ENCODE measurements at places on chromosomes 2 and 18. TPM values are rescaled to one million over a fixed set of nuclear protein-coding genes. Genes with fewer than 3 reads are reported as not detected.

FAM110C gene
- total RNA-seq = 21.1 TPM

CREG2 gene
- total RNA-seq = 9.0 TPM

- H3K4me1 ChIP-seq = no peaks in the 10 kb centered on the region
- DNase-seq = no peak
- no peaks in the 10 kb centered on the region for H3K36me3 ChIP-seq
- H3K27ac ChIP-seq = no peak overlapping the region
- no peak overlapping the region for H3K4me3 ChIP-seq
- no peaks in the 10 kb centered on the region for H3K27me3 ChIP-seq
These were observed 15.4 kb upstream of the ATP6V1C2 start for GRCh38 chr2:10706033-10706432.

DNA sequence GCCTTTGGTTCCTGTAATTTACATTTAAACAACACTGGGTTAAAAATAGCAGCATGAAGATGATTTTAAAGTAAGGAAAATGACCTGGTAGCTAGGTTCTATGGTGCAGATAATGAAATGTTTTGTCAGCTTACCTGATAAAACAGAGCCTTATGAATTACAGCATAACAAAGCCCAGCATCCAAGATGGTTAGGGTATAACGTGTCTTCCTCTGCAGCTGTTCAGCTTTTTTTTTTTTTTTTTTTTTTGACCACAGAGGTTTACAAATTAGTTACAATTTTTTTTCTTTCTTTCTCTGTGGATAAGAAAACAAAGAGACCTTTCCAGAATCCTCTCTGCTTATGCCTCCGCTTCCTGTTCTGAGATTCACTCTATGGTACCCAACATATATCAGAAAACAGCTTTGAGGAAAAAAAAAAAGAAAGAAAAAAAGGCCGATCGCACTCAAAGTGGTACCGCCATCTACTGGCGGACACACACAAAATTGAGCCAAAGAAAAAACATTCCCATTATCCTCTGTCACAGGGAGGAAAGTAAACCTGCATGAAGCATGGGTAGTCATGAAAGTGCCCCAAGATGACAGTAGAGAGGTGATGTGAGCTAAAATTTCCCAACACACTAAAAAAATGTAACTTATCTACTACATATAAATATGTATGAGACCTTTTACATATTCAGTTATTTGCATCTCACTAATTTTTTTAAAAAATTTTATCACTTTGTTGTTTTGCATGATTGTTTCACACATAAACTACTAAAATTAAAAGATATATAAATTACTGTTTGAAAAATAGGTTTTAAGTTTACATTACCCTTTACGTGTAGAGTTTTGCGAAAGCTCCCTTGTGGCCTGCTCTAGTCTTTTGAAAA, at the start of gene SCN3A:
TSS of gene SCN3A (minus strand) at position 362 of the 871 bp plus-strand sequence. CDS start 27,656 bp downstream, outside the sequence.
- DNase-seq = no peak
- H3K36me3 ChIP-seq = no peaks in the 10 kb centered on the region
- no peaks in the 10 kb centered on the region for H3K27me3 ChIP-seq
- H3K27ac ChIP-seq = no peak within 1 kb of the TSS

DNA sequence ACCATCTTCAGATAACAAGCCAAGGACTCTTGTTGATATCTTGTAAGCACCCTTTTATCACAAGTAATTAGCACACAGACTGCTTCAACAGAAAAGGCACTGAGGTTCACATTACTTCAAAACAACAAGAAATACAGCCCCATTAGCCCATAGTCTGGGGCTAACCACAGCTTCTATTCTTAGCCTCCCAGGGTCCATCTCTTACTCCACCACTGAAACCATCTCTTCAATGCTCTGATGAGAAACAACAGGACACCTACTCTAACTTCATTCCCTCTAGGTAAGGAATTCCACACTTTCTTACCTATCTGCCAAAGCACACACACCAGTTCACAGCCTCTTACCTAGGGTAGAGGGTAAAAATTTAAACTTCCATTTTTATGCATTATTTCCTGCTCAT, 26.4 kb upstream of the CYTIP start:
- no peak overlapping the region for H3K27ac ChIP-seq
- DNase-seq = no peak
- no peak overlapping the region for H3K4me3 ChIP-seq
- H3K27me3 ChIP-seq = no peaks in the 10 kb centered on the region
- H3K36me3 ChIP-seq = no peaks in the 10 kb centered on the region
- H3K4me1 ChIP-seq = no peaks in the 10 kb centered on the region

DNA sequence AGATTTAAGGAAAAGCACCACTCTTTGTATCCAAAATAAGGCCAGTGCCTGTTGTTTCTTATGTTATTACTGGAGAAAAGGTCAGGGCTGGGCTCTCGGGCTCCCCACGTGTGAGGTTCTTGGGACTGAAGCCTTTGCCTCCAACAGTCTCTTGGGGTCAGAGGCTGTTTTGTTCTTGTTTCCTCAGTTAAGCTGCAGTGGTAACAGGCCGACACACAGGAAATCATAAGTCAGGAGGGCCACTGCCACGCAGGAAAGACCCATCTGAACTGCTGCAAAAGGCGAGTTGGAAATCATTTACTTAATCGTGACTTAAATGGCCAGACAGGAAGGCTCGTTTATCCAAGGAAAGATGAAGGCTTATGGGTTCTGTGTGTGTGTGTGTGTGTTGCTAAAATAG, 30.3 kb upstream of the IL37 start:
- H3K27ac ChIP-seq = no peak overlapping the region
- H3K36me3 ChIP-seq = no peaks in the 10 kb centered on the region
- peaks cover 31% of the 10 kb centered on the region for H3K4me1 ChIP-seq
- no peak for DNase-seq

Measured in PC-9 (cell line).